AG04449 (cell line): ENCODE measurements at places on chromosomes 13 and 19.
A peak's percentile ranks its signal among the peaks of the same experiment; 100 is the strongest.

GRCh38 chr13:95524264-95524901 lies 28.1 kb upstream of the CLDN10 start:
- DNase-seq = no peak

DNA sequence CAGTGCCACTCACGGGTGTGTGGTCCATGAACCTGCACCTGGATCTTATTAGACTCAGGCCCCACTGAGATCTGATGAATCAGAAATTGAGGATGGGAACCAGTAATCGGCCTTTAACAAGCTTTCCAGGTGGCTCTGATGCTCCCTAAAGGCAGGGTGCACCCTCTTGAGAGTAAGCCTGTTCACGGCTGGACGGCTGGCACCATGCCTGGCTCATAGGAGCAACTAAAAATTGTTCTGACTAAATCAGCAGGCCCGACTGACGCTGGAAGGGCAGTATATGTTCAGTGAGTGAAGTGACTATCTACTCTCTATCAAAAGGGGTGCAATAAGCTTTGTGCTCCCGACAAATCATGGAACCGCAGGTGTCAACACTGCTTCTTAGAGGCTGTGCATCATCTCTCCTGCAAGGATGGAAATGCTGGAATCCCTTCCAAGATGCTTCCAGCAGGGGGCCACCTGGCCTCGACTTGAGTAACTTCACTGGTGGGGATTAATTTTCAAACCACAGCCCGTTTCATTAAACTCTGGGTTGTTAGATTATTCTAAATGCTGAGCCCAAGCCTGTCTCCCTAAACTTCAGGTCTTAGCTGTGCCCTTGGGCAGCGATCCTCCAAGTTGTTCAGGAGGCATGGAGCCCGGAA lies 28.4 kb downstream of the TMTC4 start:
- DNase-seq = no peak

- DNase-seq = peak; percentile 80
Measured at GRCh38 chr19:46890423-46891170, 29.8 kb downstream of the ARHGAP35 start.

GRCh38 chr19:13979244-13979615 lies 26.9 kb downstream of the RFX1 start:
- DNase-seq = no peak

DNA sequence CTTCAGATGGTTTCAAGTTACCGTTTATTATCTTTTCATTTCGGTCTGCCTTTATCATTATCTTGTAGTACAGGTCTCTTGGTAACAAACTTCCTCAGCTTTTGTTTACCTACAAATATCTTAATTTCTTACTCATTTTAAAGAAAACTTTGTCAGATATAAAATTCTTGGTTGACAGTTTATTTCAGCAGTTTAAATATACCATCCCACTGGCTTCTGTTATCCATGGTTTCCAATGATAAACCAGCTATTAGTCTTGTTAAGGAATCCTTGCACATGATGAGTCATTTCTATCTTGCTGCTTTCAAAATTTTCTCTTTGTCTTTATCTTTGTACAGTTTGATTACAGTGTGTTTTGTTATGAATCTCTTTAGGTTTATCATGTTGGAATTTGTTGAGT lies 308.3 kb upstream of the SPRY2 start:
- DNase-seq = no peak

DNA sequence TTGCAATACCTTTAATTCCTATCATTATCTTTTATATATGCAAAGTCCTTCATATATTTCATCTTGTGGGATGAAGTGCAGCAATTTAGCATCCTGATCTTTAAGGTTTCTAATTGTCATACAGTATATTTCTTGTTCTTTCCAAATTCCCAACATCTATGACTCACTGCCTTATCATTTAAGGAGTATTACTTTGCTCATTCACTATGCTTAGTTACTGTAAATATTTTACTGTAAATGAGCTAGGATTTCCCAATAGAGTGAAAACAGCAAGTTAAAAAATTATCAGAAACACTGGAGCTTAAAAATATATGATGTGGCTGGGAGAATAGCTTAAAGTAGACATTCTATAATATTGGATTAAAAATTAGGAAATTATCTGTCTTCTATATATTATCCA lies 69.9 kb downstream of the SLITRK6 start:
- DNase-seq = no peak

DNA sequence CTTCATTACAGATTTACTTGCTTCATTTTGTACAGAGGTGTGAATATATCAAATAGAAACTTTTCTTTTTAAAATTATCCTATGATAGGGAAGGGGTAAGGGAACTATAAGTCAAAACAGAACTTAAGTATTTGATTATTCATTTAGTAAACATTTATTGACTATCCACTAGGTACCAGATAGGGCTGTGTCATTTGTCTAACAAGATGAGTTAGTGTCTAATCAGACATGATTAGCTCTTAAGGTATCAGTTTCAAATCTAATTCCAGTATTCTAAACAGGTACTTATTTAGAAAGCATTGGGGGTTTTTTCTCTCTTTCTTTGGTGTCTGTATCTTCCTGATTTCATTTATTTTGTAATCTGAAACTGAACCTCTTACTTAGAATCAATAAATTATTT lies 32.2 kb downstream of the CDADC1 start:
- DNase-seq = no peak

GRCh38 chr13:21613791-21614190 lies 9.8 kb upstream of the MICU2 start:
- DNase-seq = no peak

DNA sequence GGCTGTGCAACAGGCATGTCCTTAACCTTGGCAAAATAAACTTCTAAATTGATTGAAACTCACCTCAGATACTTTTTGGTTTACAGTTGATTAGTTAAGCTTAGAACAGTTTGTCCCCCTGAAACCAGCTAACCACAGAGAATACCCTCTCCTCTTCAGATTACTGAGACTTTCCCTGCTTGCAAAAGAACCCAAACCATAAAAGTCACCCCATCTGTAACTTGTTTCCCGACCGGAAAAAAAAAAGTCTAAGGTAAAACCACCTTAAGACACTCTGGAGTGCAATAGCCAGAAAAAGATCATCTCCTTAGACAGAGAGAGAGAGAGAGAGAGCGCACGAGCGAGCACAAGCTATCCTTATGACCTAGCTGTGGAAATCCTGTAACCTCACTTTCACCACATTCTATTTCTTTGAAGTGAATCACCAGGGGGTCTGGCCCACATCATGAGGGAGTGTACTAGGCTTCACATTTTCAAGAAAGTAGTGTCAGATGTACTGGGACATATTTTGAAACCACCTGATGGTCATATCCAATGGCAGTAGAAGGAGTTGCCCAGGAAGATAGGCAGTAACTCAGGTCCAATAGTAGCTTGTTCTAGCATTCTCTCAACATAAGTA lies 11.1 kb upstream of the GTF2F2 start:
- DNase-seq = no peak
